ENCODE measurements at places on chromosomes 16 and 17.

GRCh38 chr17:38562903-38563302 lies 42.8 kb downstream of the SRCIN1 start:
- no peak overlapping the region for H3K27ac ChIP-seq
- peaks cover 36% of the 10 kb centered on the region for H3K4me1 ChIP-seq
- peaks cover 77% of the 10 kb centered on the region for H3K27me3 ChIP-seq
- no peaks in the 10 kb centered on the region for H3K36me3 ChIP-seq
- no peak for DNase-seq

DNA sequence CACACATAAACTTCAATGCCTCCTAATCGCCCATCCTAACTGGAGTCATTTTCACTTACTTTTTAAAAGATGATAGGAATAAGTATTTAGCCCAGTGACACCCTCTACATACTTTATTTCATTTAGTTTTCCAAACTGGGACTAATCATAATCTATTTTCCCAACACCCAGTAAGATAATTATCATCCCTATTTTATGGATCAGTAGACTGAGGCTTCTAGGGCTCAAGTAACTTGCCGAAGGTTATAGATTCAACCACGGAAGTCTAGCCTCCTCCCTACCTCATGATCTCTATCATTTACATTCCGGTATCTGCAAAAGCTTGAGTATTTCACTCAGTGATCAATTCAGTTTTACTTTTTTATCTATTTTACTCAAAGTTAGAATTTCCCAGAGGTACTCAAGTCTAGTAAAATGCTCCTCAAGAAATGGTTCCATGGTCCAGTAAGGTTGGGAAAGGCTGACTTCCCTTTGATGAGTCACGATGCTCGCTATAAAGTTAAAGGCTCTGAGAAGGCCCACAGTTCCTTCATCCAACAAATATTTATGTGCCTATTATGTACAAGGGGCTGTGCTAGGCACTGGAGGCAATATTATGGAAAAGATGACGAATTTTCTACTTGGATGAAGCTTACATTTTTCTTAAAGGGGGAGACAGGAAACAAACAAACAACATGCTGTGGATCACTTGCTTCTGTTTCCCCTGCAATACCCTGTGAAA lies 75.1 kb downstream of the TOX3 start:
- H3K36me3 ChIP-seq, result no peaks in the 10 kb centered on the region
- H3K27ac ChIP-seq, result no peak overlapping the region
- DNase-seq, result no peak
- no peaks in the 10 kb centered on the region for H3K4me1 ChIP-seq
- no peak overlapping the region for H3K4me3 ChIP-seq
- no peaks in the 10 kb centered on the region for H3K27me3 ChIP-seq

GRCh38 chr17:27492470-27492869 lies 36.2 kb downstream of the KSR1 start:
- no peak overlapping the region for H3K4me3 ChIP-seq
- no peak overlapping the region for H3K27ac ChIP-seq
- no peaks in the 10 kb centered on the region for H3K36me3 ChIP-seq
- H3K27me3 ChIP-seq, result no peaks in the 10 kb centered on the region
- no peak for DNase-seq

DNA sequence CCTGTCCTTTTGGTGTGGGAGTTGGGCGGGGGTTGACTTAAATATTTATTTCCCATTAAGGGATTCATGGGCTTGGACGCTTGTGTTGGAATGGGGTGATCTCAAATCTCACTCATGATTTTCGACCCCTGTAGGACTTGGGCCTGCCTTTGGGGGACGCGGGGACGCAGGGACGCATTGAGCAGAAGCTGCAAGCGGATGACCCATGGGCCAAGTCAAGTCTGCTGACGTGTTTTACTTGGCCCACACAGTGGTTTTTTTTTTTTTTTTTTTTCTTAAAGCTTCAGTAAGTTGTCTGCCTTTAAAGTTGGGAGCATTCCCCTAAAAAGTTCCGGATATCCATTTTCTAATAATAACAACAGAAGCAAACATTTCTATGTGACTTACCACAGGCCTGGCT lies 28.9 kb downstream of the CMIP start:
- no peak for DNase-seq
- no peak overlapping the region for H3K4me3 ChIP-seq
- peaks cover 56% of the 10 kb centered on the region for H3K4me1 ChIP-seq
- H3K36me3 ChIP-seq, result peaks cover 15% of the 10 kb centered on the region

- no peak overlapping the region for H3K4me3 ChIP-seq
- H3K27ac ChIP-seq, result no peak overlapping the region
- H3K27me3 ChIP-seq, result no peaks in the 10 kb centered on the region
- no peak for DNase-seq
These were observed 64.2 kb upstream of the COX10 start for GRCh38 chr17:14004927-14005620.

GRCh38 chr17:78959803-78960202 lies 19.9 kb downstream of the LGALS3BP start:
- no peaks in the 10 kb centered on the region for H3K27me3 ChIP-seq
- DNase-seq, result peak; percentile 24
- H3K4me1 ChIP-seq, result peaks cover 7% of the 10 kb centered on the region
